Stimulated activated CD8-positive, alpha-beta memory T cell treated with anti-CD3 and anti-CD28 coated beads, Interleukin-7, amount 100 ng/mL, for 1 hour (primary cell): ENCODE measurements at places on chromosomes 16 and 17.

GRCh38 chr17:77061669-77062068 lies 79.1 kb upstream of the SEC14L1 start:
- DNase-seq: no peak

DNA sequence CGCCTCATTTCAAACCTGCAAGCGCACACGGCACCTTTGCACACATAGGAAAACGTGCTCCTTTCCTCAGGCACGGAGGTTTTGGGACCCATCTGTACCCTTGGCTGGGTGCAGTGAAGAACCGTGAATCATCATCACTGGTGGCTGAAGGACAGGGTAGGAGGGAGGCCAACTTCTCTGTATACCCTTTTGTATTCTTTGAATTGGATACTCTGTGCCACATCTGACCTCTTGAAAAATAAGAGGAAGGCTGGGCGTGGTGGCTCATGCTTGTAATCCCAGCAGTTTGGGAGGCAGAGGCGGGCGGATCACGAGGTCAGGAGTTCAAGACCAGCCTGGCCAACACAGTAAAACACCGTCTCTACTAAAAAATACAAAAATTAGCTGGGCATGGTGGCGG lies 11.7 kb downstream of the GPRC5B start:
- DNase-seq: no peak

DNA sequence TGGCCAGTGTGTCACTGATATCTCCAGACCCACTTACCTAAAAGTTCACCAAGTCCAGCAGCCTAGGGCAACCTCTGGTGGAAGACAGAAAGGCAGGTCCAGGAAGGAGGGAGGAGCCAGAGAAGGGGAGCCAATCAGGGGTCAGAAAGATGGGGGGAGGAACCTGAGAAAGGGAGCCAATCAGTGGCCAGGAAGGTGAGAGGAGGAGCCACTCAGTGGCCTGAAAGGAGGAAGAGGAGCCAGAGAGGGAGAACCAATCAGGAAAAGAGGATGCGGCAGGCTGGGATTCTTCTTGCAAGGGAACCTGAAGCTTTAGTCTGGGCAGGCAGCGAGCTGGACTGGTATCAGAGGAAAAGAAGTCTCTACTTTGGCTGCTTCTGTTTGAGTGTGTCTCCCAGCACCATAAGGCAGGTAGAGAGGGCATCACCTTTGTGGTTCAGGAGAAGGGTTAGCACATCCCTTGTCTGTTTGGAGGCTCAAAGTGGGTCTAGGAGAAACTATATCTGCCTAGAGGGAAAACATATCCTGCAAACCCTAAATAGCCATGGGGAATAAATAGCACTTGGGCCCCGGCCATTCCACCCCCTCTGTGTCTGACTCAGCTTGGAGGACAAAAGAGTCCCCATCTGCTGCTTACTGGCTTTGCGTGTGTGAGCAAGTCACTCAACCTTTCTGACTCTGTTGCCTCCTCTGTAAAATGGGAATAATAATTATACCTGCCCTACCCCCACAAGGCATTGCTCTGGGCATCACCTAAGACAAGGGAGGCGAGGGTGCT lies 43.4 kb upstream of the CRHR1 start:
- DNase-seq: no peak

GRCh38 chr17:14143688-14144087 lies 74.4 kb downstream of the COX10 start:
- no peak for DNase-seq

GRCh38 chr17:45332989-45333701 lies 16.3 kb upstream of the MAP3K14 start:
- DNase-seq: no peak

GRCh38 chr17:38589462-38590114 lies 16.2 kb downstream of the SRCIN1 start:
- no peak for DNase-seq

DNA sequence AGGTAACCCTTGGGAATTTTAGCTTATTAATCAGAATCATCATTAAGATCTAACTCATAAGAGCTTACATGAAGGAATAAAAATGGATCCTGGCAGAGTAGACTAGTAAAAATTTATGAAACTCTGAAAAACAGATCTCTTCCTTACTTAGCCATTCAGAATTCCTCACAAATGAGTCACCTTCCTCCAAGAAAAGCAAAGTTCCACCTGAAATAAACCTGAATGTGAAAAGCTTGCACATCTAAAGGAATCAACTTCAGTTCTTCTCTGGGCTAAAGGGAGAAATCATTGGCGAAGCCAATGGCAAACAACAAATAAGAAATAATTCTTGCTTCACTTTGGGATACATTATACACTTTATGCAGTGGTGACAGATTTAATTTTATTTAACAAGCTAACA lies 22.7 kb downstream of the MYO1D start:
- DNase-seq: no peak

GRCh38 chr17:7327056-7327455 lies 2.1 kb downstream of the NEURL4 start:
- no peak for DNase-seq

GRCh38 chr16:85285681-85286065 lies 173.4 kb upstream of the CIBAR2 start:
- no peak for DNase-seq

GRCh38 chr16:78843978-78844377 lies 744.5 kb downstream of the WWOX start:
- DNase-seq: no peak

GRCh38 chr16:85005285-85006069 lies 5.9 kb downstream of the ZDHHC7 start:
- DNase-seq: no peak

GRCh38 chr17:19487024-19487600 lies 46.5 kb upstream of the SLC47A1 start:
- no peak for DNase-seq

GRCh38 chr16:71357681-71358080 lies 842 bp upstream of the CALB2 start:
- no peak for DNase-seq

GRCh38 chr16:87076950-87077749 lies 240.0 kb downstream of the C16orf95 start:
- no peak for DNase-seq

DNA sequence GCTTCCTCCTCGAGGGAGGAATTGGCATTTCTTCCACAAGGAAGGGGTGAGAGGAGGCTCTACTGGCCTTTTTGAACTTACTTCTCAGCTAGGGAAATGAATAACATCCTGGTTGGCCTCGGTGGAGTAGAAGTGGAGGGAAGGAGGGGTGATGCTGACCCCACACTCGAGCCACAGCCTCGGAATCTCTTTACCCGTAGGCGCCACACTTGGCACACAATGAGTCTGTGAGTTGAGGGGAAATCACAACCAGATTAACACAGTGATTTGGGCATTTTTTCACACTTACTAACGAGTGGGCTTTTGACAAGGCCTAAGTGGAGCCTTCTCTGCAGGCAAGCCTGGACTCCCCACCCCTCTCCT lies 47.3 kb upstream of the TBX2 start:
- DNase-seq: no peak

- no peak for DNase-seq
Measured at GRCh38 chr17:38861399-38861843, 7.9 kb upstream of the RPL23 start.

- DNase-seq: no peak
Measured at GRCh38 chr16:80972611-80973010, 34.1 kb downstream of the CMC2 start.

- no peak for DNase-seq
Measured at GRCh38 chr16:23865853-23866252, 30.1 kb downstream of the PRKCB start.

GRCh38 chr16:84918006-84918909 lies 93.1 kb downstream of the ZDHHC7 start:
- DNase-seq: no peak

DNA sequence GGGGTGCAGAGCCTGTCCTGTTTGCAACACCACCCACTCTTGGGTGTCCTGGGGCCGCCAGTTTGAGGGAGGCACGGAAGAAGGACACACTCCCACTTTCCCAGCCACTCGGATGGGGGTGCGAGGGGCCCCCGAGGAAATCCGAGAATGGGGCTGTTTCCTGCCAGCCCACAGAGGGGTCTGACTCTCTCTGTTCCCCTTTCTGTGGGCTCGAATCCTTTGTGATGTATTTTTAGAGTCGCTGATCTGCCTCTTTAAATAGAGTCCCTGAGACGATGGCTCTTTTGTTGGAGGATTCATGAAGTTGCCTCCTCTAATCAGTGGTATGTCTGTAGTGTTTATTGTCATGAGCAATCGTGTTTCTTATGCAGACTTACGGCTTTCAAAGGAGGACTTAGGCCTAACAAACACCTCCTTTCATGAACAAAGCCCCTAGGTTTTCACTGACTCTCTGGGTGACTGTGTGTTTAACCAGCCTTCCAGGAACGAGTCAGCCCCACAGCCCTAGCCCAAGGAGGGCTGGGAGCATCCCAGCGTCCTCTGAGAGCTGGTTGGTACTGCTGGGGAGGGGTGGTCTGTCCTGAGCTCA lies 29.1 kb downstream of the CIBAR2 start:
- DNase-seq: no peak

- no peak for DNase-seq
Measured at GRCh38 chr16:3444032-3444388, 530 bp downstream of the NAA60 start.
